ENCODE measurements at places on chromosomes 2 and 18.
A peak's percentile ranks its signal among the peaks of the same experiment; 100 is the strongest.

DNA sequence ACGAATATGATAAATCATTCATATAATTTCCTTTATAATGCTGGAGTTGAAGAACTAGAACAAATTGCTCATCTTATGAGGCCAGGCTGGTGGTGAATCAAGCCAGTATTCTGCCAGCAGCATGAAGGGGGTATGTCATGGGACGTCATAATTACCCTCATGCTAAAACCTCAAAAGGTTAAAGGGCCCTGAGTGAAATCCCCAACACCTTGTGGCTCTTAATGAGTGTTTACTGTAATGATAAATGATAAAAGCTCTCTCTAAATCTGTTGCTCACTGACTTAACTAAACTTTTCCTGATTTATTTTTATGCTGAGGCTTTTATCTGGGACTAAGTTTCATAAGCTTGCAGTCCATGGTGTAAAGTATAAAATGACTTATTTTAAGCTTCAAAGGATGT is 18.3 kb upstream of the NEDD4L start:
- no peak for DNase-seq

GRCh38 chr18:51447351-51448342 is 250.2 kb upstream of the MEX3C start:
- no peak for DNase-seq

DNA sequence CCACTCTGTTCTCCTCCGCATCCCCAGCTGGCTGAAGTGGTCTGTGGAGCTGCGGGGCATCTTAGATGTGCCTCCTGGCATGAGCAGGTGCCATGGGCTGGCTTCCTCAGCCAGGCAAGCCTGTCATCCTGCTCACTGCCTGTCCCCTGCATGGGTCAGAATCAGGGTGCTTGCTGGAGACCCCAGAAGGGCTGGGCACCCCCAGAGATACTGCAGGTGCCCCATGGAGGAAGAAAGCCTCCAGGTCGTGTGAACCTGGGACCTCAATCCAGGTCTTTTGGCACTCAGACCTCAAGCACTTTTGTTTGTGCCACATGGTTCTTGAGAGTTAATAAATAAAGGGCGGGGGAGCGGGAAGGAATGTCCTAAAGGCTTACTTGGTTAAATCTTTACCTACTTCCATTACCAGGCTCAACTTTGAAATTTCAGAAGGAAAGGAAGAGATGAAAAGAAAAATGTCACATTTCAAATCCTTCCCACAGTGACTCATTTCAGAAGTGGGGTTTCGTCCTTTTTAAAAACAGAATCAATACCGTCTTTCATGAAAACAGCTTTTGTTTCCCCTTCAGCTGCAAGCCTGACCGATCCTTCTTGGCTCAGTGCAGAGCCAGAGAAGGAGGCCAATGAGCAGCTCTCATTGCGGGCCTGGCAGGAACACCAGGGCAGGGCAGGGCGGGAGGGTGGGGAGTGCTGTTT is 69.9 kb downstream of the RHOB start:
- no peak for DNase-seq

DNA sequence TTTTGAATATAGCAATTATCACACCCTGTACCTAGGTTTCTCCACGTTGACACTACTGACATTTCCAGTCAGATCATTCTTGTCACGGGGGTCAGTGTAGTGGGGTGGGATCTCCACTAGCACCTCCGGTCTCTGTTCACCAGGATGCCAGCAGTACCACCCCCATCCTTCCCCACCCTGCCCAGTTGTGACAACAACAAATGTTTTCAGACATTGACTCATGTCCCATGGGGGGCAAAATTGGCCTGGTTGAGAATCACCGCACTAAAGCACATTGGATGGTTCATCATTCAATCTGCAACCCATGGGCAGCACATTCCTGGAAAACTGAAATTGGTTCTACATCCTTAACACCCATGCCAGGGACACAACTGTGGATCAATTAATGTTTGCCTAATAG is 32.3 kb downstream of the FEZ2 start:
- no peak for DNase-seq

DNA sequence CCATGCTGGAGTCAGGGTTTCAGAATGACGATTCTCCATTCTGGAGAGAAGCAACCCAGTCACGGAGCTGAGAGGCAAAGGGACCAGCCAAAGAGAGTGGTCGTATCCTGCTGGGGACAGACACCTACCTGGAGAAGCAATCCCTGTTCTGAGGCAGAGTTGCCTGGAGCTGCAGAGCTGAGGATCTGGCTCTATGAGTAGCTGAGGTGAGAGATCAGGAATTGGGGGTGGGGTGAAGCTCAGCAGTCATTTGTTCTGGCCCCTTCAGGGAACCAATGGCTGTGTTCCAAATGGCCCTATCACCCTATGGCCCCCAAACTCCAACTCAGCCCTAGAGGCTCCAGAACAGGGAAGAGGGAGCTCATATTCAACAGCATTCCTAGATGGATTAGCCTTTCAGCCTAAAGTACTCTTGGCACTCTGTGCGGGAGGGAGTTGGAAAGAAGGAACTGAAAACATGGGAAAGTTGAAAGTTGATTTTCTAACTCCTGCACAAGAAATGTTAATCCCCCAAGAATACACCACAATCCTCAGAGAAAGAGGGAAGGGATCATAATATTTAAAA is 3.3 kb upstream of the ATRAID start:
- no peak for DNase-seq

DNA sequence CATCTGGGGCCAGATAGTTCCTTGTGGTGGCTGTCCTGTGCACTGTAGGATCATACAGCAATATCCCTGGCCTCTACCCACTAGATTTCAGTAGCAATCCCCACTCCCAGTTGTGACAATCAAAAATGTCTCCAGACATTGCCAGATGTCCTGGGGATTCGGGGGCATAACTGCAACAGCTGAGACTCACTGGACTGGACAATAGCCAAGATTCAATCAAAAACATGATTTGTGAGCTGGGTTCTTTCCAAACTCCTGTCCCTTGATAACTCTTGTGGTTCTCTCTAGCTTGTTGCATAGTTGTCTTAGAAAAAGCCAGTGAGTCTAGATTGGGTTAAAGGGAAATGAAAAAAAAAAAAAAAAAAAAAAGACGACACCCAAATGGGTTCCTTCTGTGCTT is 293.4 kb downstream of the CELF4 start:
- peak; percentile 90 for DNase-seq

DNA sequence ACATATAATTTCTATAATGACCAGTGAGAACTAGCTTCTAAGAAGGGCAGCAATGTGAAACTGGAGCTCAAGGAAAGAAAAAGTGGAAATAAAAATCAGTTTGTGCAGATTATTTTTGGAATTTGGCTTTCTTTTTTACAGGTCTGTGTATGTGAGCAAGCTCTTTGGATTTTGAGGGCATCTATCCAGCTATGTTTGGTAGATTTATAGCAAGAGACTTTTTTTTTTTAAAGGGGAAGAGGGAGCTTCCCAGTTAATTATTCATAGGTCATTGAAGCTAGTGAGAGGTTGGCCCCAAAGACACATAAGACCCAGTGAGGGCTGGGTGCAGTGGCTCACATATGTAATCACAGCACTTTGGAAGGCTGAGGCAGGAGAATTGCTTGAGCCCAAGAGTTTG is 24.0 kb upstream of the COLEC12 start:
- no peak for DNase-seq

GRCh38 chr2:151264157-151264825 is 2.6 kb upstream of the RBM43 start:
- no peak for DNase-seq

GRCh38 chr18:21865043-21865442 is 124.5 kb downstream of the MIB1 start:
- DNase-seq: no peak

- DNase-seq: no peak
Measured at GRCh38 chr2:72037261-72037666, 110.4 kb downstream of the CYP26B1 start.

DNA sequence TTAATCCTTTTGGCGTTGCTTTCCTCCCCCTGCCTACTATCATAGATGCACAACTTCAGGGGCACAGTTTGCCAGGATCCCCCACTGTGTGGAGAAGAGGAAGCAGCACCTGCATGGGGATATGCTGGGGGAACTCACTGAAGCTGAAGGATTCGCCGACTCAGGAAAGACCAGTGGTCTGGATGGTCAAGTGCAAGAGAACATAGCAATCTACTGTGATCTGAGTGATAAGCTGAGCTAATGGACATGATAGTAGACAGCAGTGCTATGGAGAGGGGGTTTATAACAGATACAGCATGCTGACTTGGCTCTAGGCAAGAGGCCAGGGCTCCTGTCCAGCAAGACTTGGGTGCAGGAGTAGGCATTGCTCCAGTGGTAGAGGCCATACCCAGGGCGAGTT is 124.4 kb upstream of the NRP2 start:
- no peak for DNase-seq

DNA sequence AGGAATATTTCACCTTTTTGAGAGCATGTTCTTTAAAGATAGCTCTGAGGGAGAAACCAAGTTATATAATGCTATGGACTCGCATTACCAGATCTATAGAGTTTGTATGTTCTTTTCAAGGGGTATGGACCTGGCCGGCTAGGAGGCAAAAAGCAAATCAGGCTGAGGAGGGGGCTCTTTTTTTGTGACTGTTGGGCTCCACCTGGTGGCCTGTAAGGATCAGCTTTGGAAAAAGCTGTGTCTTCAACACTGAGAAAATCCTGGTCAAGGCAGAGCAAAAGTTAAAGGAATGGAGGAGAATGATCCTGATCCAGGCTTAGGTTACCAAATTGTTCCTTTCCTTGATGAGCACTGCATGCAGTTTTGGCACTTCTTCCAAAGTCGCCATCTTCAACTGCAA is 180.5 kb downstream of the DIS3L2 start:
- no peak for DNase-seq

DNA sequence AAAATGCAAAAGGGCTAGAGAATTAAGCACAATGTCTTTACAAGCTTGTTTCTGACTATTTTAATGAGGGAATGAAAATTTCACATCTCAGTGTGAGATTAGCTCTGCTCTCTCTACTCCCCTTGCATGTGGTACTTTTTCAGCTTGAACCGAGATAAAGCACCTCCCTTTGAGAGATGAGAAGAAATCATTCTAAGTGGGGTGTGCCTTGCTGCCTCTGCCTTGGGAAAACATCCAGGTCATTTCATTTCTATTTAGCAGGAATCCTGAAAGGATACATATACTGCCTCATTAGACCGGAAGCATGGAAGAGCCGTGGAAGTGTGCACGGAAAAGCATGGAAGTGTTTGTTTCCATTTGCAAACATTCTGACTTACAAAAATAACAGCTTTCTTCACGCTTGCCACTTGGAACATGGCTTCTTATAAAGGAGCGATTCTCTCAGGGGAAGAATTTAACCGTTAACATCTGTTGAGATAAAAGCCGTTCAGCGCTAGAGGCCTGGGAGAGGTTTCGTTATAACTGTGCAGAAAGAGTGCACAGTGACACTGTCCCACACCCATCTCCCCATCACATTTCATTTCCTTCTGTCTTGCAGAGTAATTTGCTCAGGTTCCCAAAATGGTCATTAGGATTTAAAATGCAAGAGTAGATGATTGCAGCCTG is 16.7 kb downstream of the NOSTRIN start:
- DNase-seq: no peak

GRCh38 chr2:240584486-240585031 is 2.0 kb upstream of the CAPN10 start:
- peak; percentile 99 for DNase-seq
